ENCODE measurements at places on chromosomes 3 and 15. TPM values are rescaled to one million over a fixed set of nuclear protein-coding genes. Genes with fewer than 3 reads are reported as not detected.

DNA sequence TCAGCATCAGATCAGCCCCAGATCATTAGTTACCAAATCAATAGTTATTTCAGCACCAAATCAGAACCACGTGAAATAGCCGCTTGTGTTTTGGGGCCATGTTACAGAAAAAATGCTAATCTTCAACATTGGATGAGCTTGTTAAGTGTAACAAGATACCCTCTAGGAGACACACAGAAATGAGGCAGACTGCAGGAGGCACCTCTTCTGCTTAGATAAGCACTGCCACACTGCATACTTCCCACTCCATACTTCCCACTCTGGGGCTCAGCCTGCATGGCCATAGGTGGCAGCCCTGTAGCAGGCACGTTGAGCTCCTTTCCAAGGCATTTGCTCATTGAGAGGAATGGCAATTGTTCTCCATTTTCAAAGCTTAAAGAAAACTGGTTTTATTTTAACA lies 73.3 kb downstream of the CHCHD6 start:
- peaks cover 4% of the 10 kb centered on the region for H3K36me3 ChIP-seq
- no peak overlapping the region for H3K4me3 ChIP-seq
- no peaks in the 10 kb centered on the region for H3K27me3 ChIP-seq
- no peak for DNase-seq

- no peak overlapping the region for H3K27ac ChIP-seq
- H3K36me3 ChIP-seq: no peaks in the 10 kb centered on the region
- H3K4me1 ChIP-seq: no peaks in the 10 kb centered on the region
- peaks cover 4% of the 10 kb centered on the region for H3K27me3 ChIP-seq
- no peak overlapping the region for H3K4me3 ChIP-seq
Measured at GRCh38 chr3:18680758-18681157, 255.6 kb upstream of the SATB1 start.

GRCh38 chr15:99580076-99580475 lies 14.3 kb downstream of the MEF2A start:
- no peaks in the 10 kb centered on the region for H3K27me3 ChIP-seq
- no peak for DNase-seq
- peaks cover 88% of the 10 kb centered on the region for H3K4me1 ChIP-seq
- peaks cover 9% of the 10 kb centered on the region for H3K36me3 ChIP-seq
- peak overlapping the region; percentile 84 for H3K27ac ChIP-seq

GRCh38 chr15:85623315-85624049 lies 171.2 kb downstream of the KLHL25 start:
- H3K27me3 ChIP-seq: no peaks in the 10 kb centered on the region
- peak overlapping the region; percentile 95 for H3K27ac ChIP-seq
- DNase-seq: no peak
- H3K36me3 ChIP-seq: peaks cover 1% of the 10 kb centered on the region

- DNase-seq: no peak
- peaks cover 26% of the 10 kb centered on the region for H3K4me1 ChIP-seq
- H3K27ac ChIP-seq: no peak overlapping the region
- no peak overlapping the region for H3K4me3 ChIP-seq
- no peaks in the 10 kb centered on the region for H3K36me3 ChIP-seq
Measured at GRCh38 chr3:30531017-30531570, 75.3 kb upstream of the TGFBR2 start.

- H3K36me3 ChIP-seq: no peaks in the 10 kb centered on the region
- H3K4me3 ChIP-seq: no peak overlapping the region
- H3K27me3 ChIP-seq: peaks cover 17% of the 10 kb centered on the region
Measured at GRCh38 chr3:39361252-39361927, 21.8 kb upstream of the SLC25A38 start.

DNA sequence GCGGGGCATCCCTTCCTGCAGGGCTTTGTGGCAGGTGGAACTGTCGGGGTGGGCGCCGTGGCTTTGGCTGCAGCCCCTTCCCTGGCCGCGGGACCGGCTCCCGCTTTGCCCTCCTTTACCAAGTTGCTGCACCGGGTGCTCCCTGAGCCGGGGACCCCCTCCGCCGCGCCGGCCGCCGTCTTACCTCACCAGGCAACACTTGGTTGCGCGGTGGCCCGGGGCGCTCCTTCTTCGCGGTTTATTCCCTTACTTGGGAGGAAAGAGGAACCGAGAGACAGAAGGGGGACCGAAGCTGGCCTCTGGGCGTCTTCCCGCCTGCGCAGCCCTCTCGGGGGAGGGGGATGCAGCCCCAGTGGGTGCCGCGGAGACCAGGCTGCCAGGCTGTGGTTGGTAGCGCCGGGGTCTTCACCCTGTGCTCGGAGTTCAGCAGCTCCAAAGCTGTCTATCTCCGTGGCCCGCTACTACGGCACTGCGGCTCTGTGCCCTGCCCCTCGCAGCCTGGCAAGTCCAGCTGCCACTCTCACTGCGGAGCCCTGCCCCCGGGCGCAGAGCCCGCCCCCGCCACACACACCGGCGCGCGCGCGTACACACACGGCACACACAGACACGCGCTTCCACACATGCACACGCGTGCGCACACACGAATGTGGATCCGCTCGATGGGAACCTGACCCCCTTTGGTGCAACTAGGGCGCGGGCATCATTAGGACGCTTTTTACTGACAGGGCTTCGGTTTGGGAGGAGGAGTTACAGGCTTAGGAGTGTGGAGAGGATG lies at the start of gene DGKG:
Gene DGKG, minus strand, starts transcription at position 473 of the 775 bp plus-strand sequence. CDS start 41,775 bp downstream, outside the sequence.
- H3K4me3 ChIP-seq: peak within 1 kb of the TSS; percentile 76
- H3K36me3 ChIP-seq: no peaks in the 10 kb centered on the region
- peaks cover 31% of the 10 kb centered on the region for H3K27me3 ChIP-seq

DNA sequence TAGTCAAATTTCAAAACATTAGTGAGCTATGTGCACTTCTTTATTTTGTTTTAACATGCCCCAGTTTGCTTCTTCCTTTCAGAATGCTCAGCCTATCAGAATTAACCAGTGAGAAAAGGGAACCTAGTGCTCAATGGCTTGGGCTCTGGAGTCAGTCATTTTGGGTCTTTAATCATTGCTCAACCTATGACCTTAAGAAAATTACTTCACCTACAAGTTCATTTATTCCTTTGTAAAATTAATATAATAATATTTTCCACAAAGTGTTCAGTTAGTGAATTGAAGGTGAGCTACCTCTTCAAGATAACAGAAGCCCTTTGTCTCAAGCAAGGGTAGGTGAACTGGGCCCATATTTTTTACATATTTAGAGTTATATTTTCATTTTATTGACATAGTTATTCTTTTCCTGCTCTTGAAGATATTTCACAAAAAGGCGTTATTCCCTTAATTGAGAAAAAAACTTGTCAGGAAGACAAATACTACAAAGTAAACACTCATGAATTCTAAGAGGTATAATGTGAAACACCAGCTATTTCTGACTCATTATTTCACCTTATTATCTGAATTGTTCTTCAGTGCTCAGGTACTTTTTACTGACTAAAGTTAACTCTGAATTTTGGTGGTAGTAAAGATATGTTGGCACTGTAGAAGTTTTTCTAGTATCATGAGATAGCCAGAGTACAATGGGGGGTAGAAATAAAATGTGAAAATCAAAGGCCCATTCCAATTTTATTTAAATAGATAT lies 415.5 kb downstream of the NAALADL2 start:
- peaks cover 16% of the 10 kb centered on the region for H3K4me1 ChIP-seq
- no peaks in the 10 kb centered on the region for H3K36me3 ChIP-seq
- H3K4me3 ChIP-seq: no peak overlapping the region
- no peak overlapping the region for H3K27ac ChIP-seq

- H3K36me3 ChIP-seq: peaks cover 7% of the 10 kb centered on the region
- peaks cover 8% of the 10 kb centered on the region for H3K27me3 ChIP-seq
- no peak overlapping the region for H3K27ac ChIP-seq
- no peak overlapping the region for H3K4me3 ChIP-seq
- no peak for DNase-seq
Measured at GRCh38 chr3:194736277-194736895, 50.7 kb downstream of the FAM43A start.

- no peaks in the 10 kb centered on the region for H3K36me3 ChIP-seq
- H3K4me1 ChIP-seq: no peaks in the 10 kb centered on the region
- no peak for DNase-seq
Measured at GRCh38 chr15:85920956-85921355, 126.2 kb upstream of the KLHL25 start.

DNA sequence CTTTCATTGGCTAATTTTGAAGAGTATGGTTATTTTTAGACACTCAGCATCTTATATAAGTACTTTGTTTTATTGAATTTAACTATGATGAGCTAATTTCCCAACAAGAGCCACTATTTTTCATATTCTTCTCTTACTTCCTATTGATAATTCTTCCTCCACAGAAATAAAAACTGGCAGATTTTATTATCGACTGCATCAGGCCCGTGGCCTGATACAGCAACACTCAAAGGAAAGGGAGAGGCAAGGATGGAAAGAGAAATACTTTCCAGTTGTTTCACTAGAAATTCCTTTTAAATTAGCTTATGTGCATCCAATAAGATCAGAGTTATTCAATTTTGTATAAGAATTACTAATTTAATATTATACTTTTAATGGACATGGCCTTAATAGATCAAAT lies 886.3 kb downstream of the ROBO1 start:
- no peaks in the 10 kb centered on the region for H3K36me3 ChIP-seq
- DNase-seq: no peak
- H3K27me3 ChIP-seq: no peaks in the 10 kb centered on the region
- peaks cover 34% of the 10 kb centered on the region for H3K4me1 ChIP-seq
- H3K27ac ChIP-seq: no peak overlapping the region

- peaks cover 2% of the 10 kb centered on the region for H3K36me3 ChIP-seq
- no peaks in the 10 kb centered on the region for H3K27me3 ChIP-seq
Measured at GRCh38 chr3:100777271-100777670, 68.0 kb downstream of the TFG start.

GRCh38 chr3:170528726-170529125 lies 57.1 kb downstream of the SLC7A14 start:
- no peaks in the 10 kb centered on the region for H3K36me3 ChIP-seq
- H3K4me3 ChIP-seq: no peak overlapping the region
- H3K27me3 ChIP-seq: no peaks in the 10 kb centered on the region
- no peak for DNase-seq

- H3K27me3 ChIP-seq: no peaks in the 10 kb centered on the region
- peaks cover 14% of the 10 kb centered on the region for H3K36me3 ChIP-seq
- H3K4me3 ChIP-seq: no peak overlapping the region
- H3K27ac ChIP-seq: no peak overlapping the region
Measured at GRCh38 chr3:158668506-158668905, 3.9 kb downstream of the LXN start.

DNA sequence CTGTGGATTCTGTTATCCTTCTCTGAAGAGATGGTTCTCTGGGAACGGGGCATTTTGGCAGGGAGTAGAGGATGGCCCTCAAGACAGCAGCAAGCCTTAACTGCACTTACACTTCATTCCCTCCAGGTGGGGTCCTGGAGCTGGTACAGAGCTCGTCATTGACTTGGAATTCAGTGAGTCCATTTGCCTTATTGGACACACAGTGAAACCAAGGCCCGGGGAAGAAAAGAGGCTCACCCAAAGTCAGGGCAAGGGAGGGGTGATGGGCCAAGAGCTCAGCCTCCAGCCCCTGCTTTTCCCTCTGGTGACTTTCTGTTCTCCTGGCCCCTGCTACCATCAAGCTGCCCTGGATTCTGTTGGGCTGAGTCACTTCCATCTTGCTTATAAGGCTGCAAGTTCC lies 125.6 kb downstream of the ETFA start:
- no peaks in the 10 kb centered on the region for H3K36me3 ChIP-seq
- H3K4me1 ChIP-seq: peaks cover 16% of the 10 kb centered on the region
- DNase-seq: no peak

DNA sequence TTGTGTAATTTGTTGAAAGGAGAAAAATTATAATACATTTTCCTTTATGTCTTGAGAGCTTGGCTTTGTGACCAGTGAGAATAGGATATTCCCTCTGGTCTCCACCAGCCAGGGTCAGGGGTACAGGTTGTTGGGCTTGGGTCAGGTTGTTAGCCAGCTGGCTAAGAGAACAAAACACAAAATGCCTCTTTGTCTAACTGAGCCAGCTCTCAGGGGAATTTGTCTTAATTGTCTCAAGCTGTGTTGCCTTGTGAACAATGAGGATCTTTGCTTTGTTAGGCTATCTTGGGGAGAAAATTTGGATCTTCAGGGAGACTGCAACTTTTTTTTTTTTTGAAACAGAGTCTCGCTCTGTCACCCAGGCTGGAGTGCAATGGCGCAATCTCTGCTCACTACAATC lies 17.7 kb upstream of the GK5 start:
- no peaks in the 10 kb centered on the region for H3K36me3 ChIP-seq
- H3K4me3 ChIP-seq: no peak overlapping the region
- no peak for DNase-seq
- no peak overlapping the region for H3K27ac ChIP-seq
- no peaks in the 10 kb centered on the region for H3K27me3 ChIP-seq

DNA sequence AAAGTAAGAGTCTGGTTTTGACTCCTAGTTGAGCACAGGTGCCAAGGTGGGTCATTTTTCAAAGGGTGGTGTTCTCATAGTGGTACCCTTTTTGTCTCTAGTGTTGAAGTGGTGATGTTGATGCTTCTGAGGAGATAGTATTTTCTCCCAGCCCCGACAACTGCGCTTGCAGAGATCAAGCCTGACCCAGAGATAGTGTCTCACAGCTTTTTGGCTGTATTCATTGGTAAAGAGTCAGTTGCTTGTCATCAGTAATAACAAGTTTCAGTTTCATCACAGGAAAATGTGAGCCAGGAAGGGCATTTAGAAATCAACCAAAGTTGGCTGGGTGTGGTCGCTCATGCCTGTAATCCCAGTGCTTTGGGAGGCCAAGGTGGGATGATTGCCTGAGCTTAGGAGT lies 139.3 kb downstream of the NFKBIZ start:
- H3K36me3 ChIP-seq: no peaks in the 10 kb centered on the region
- no peak overlapping the region for H3K4me3 ChIP-seq
- H3K27me3 ChIP-seq: no peaks in the 10 kb centered on the region
- no peak for DNase-seq

DNA sequence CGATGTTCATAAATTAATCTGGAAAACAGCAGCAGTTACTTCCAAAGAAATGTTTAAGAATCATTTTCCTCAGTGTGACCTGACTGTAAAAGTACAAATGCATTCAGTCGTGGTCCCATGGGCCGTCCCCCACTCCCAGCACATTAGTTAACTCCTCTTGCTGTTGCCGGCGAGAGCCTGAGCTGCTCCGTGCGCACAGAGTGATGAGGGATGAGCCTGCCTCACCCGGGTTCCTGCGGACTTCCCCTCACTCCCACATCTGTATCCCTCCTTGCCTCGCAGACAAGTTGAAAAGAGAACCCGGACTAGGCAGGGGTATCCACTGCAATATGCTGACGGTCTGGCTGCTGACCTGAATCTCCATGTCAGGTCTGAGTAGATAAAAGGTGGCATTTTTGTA lies 861.7 kb upstream of the NR2F2 start:
- peaks cover 39% of the 10 kb centered on the region for H3K4me1 ChIP-seq
- no peaks in the 10 kb centered on the region for H3K36me3 ChIP-seq
- no peaks in the 10 kb centered on the region for H3K27me3 ChIP-seq
- H3K4me3 ChIP-seq: no peak overlapping the region
- H3K27ac ChIP-seq: no peak overlapping the region

Gene CMTM7
- 9.3 TPM for total RNA-seq

Gene PROS1
- 25.6 TPM for total RNA-seq

Gene ABCC5
- 23.8 TPM for total RNA-seq

Gene EDC3
- total RNA-seq: 46.0 TPM

Gene PRRT3
- 7.6 TPM for total RNA-seq

Gene POPDC2
- total RNA-seq: 0.80 TPM

Gene CCDC191
- total RNA-seq: 3.2 TPM

Gene ZBBX
- total RNA-seq: not detected

Gene NDN
- total RNA-seq: 50.4 TPM

Gene CLDN1
- 13.1 TPM for total RNA-seq

Gene FXR1
- 118 TPM for total RNA-seq

All from chondrocyte (in vitro differentiated cells).